ENCODE measurements at places on chromosomes 7 and 10.

GRCh38 chr10:97543025-97543546, 29.5 kb upstream of the ANKRD2 start:
- peak; percentile 78 for DNase-seq

DNA sequence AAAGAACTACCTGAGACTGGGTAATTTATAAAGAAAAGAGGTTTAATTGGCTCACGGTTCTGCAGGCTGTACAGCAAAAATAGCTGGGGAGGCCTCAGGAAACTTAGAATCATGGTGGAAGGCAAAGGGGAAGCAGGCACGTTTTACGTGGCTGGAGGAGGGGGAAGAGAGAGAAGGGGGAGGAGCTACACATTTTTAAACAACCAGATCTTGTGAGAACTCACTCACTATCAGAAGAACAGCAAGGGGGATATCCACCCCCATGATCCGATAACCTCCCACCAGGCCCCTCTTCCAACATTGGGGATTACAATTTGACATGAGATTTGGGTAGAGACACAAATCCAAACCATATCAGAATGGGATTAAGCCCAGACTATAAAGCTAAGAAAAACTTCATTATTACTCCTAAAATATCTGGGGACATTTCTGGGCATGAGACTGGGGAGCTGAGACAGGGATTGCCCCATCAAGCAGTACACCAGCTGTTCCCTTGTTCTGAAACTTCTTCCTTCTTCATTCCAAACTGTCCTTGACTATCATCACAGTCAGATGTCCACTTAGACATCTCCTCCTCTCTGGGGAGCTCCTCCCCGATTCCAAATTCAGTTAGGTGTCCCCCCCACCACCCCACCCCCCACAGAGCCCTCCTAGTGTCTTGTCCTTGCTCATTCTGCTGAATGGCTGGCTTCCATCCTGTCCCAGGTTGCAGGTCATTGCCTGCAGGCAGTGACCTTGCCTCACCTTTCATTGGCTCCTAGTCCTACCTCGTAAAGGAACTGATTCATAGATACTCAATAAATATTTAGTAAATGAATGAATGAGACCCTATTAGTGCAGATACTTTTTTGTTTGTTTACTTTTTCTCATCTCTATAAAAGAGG, 132.6 kb downstream of the EVX1 start:
- DNase-seq = no peak

- DNase-seq = no peak
These were observed 19.4 kb upstream of the LRRN3 start for GRCh38 chr7:111071556-111071955.

GRCh38 chr7:98970016-98970615, 91.8 kb downstream of the TRRAP start:
- no peak for DNase-seq

- DNase-seq = no peak
These were observed 21.9 kb downstream of the CDK13 start for GRCh38 chr7:39971924-39972323.

All from stimulated activated CD4-positive, alpha-beta T cell treated with anti-CD3 and anti-CD28 coated beads, Interleukin-1b, Interleukin-23, amount 100 ng/mL, for 48 hours (primary cell).